ENCODE measurements at places on chromosomes 7 and 10.

DNA sequence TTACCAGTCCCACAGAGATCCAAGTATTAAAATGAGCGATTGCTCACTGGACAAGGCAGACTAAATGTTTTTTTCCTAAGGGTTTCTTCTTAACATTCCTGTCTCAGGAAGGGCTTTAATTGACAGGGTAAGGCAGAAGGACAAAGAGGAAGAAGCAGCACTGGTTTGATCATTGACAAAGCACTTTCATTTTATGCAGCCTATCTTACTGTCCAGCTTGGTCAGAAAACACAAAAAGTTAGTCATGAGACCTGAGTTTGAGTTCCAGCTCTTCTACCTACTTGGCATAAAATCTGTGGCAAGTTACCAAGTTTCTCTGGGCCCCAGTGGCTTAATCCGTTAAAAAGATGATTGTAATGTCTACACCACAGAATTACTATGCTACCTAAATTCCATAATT lies 458.5 kb downstream of the GFRA1 start:
- no peak for DNase-seq

GRCh38 chr7:145360511-145361100 lies 524.8 kb upstream of the TPK1 start:
- no peak for DNase-seq

GRCh38 chr7:140667476-140667875 lies 5.3 kb upstream of the ADCK2 start:
- DNase-seq: peak; percentile 24

DNA sequence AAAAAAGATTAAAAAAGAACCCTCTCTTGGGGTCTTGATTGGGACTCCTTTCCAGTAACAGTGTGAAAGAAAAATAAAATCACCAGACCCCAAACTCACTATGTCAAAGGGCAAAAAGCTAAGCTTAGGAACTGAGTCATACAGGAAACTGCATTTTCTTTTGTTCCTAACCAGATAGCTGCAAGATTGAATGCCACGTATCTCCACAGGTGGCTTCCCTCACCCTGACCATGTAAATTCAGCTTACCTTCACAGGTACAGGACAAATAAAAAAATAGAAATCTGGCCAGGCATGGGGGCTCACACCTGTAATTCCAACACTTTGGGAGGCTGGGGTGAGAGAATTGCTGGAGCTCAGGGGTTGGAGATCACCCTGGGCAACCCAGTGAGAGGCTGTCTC lies 32.5 kb upstream of the EIF4H start:
- DNase-seq: no peak

DNA sequence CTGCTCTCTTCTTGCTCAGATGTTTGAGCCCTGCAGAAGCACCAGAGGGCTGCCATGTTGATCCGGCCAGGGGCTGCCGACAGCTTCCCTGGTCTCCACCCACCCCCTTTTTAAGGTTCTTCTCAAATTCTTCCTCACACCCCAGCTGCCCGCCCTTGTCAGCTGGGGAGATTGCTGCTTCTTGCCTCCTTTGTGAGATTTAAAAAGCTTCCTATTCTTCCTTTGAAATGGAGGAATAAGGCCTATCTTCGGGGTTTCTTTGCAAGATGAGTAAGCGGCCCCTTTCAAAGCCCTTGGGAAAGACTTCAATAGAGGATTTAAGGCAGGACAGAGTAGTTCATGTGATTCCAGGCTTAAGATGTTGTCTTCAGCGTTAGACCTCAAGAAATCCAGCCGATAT lies 211.9 kb upstream of the SHH start:
- no peak for DNase-seq

DNA sequence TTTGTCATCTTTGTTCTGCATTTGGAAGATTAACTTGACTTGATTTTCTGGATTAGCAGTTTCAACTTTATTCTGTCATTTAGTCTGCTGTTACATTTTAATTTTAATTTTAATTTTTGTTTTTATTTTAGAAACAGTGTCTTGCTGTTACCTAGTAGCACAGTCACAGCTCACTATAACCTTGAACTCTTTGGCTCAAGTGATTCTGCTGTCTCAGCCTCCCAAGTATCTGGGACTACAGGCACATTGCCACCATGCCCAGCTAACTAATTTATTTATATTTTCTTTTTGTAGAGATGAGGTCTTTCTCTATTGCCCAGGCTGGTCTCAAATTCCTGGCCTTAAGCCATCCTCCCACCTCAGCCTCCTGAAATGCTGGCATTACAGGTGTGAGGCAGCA lies 35.3 kb downstream of the PALS2 start:
- DNase-seq: no peak

DNA sequence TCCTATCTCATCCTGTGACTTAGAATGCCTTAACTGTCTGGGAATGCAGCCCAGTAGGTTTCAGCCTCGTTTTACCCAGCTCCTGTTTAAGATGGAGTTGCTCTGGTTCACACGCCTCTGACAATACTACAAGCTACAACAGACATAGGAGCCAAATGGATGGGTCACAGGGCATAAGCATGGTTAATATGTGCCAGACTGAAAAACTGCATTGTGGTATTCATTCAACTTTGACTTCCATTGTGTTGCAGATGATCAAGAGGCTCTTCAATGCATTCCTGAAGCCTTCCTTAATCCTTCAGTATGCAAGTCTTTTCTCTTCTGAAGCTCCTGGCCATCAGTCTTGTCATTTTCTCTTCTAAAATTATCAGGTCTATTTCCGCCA lies 20.3 kb upstream of the RNF32 start:
- DNase-seq: no peak

GRCh38 chr10:99743841-99744240 lies 11.8 kb downstream of the CUTC start:
- DNase-seq: peak; percentile 43

DNA sequence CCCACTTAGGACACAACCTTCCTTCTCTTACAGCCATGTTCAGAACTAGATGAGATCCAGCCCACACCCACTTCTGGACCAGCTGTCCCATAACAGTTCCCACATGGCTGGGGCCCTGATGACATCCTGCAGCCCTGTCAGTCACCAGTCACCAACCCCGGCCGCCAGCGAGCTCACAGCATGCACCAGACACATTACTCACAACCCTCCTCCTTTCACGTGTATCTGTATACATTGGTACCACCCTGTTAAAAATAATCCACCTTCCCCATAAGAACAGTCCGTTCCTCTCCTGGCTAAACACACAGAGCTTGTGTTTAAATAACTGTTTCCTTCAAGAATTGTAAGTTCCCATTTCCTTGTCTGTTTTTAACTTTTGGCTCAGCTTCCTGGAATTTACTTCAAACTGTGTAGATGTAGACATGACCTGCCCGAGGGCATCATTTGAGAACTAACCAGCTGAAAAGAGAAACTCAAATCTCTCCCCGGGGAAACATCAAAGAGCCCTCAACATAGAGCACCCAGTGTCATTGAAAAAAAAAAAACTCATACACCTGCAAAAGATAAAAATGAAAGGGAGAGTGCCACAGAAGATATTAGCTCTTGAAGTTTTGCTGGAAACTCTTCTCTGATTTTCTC lies 26.0 kb upstream of the PRLHR start:
- DNase-seq: peak; percentile 9

DNA sequence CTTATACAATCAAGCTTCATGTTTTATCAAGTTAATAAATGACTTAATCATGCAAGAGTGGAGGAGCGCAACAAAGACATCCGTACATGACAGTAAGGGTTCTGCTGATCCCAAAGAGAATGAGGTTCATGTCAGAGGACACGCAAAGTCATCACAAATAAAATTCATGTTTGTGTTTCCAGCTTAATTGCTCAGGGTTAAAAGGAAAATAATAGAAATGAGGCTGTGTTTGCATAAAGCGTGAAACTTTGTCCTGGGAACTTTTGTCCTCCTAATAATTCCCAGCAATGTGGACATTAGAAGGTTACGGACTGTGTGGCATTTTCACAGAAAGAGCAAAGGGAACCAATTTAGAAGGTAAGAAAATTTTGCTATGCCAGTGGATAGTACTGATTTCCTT lies 237.3 kb downstream of the INHBA start:
- DNase-seq: no peak

DNA sequence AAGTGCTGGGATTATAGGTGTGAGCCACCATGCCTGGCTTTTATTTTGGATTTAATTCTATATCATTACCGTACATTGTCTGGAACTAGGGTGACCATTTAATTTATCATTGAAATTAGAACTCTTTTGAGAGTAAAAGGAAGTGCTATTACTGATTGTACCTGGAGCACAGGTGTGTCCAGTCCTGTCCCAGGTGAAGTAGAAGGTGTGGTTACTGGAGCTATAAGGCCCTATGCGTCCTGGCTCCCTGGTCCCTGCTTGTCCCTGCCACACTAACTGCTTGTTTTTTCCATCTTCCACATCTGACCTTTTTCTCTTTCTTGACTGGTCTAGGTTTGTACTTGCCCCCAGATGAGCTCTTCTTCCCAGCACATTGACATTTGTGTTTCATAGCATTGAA lies 147.0 kb downstream of the PPP1R9A start:
- no peak for DNase-seq

DNA sequence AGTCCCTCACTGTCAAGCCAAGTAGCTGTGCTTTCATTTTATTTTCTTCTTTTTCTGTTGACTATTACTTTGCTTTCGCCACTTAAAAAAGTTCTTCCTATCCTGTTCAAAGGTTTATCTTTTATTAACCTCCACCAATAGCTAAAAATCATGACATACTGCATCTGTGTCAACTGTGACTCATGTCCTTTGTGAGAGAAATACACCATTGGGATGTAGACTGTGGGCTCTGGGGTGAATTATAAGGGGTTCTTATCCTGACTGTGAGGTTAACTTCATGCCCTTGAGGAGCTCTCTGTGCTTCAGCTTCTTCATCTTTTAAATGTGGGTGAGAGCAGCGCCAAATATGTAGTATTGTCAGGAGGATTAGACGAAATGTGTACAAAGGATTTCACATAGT lies 71.9 kb upstream of the ANKRD30A start:
- no peak for DNase-seq

DNA sequence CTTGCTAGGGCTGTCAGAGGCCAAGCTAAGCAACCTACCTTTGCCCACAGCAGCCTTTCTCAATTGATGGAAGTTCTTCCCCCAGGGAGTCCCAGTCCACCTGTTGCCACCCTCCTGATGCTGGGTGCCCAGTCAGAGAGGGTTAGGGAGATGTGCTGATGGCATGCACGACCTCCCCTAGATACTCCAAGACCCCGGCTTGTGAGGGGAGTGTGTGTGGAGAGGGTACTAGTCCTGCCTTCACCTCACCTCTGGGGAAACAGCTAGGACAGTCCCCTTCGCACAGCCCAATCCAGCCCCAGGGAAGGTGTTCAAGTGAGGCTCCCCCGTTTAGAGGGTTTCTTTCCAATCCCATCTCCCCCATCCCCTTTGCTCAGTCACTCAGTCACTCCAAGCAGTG lies 1.3 kb upstream of the UNC5B start:
- DNase-seq: no peak

- DNase-seq: no peak
Observed at GRCh38 chr7:94738071-94738470, 82.1 kb upstream of the SGCE start.

- DNase-seq: no peak
Observed at GRCh38 chr10:53406532-53406931, 633.9 kb upstream of the MBL2 start.

GRCh38 chr10:97780841-97781617 lies 9.2 kb upstream of the SFRP5 start:
- DNase-seq: no peak

DNA sequence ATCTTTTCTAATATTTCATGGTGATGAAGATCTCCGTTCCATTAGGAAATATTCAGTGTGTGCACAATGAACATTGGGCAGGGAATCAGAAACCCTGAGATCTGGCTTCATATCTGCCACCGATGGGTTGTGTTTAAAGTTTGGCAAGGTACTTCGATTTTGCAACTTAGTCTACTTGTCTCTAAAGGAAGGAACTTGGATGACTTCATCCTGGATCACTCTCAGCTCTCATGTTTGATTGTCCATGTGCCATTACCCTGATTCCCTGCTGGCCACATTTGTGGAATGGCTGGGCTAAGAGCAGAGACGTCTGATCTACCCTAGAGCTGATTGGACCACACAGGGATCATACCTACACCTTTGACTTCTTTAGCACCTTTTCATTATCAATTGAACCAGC lies 177.0 kb upstream of the KMT2E start:
- no peak for DNase-seq

DNA sequence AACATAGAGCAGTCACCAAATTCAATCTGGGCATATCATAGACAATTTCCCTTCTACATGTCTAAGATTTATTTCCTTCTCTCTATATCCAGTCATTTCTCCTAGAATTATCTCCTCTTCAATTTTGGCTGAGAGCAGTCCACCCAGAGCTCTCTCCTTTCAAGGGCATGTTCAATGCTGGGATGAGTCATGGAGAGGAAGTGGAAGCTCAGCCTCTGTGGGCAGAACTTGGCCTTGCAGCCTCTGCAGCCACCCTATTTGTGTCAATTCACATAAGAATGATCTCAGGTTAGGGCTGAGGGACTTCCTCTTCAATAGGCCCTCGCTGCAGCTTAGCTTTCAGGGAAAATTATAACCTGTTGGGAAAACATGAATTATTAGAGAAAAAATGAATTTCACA lies 560.8 kb downstream of the POM121L12 start:
- no peak for DNase-seq

- DNase-seq: peak; percentile 75
Observed at GRCh38 chr7:108716783-108717182, 147.1 kb downstream of the DNAJB9 start.

DNA sequence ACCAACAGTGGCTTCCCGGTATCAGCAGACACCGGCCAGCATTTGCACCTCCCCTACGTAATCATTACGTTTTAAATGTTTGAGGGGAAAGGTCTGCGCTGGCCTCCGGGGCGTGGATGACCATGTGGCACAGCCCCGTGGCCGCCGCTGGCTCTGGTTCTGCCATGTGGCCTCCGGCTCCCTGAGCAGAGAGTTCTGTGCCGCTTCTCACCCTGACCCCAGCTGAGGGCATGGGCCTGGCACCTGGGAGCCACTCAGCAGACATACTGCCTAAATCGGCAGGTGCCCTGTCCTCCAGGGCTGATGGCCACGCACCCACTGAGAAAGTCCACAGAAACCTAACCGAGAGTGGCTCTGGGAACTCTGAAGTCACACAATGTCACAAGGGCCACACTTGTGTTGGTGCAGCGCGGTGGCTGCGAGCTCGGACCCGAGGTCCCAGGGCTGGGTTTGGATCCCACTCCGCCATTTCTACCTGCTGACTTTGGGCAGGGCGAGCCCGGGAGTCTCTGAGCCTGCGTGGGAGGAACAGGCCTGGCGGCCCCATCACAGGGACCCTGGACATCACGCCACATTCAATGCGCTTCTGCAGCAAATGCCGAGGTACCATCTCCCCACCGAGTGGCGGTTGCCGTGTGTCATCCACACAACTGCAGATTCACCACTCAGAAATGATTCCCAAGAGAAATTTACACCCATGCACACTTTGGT lies 25.3 kb downstream of the CFAP46 start:
- DNase-seq: no peak

DNA sequence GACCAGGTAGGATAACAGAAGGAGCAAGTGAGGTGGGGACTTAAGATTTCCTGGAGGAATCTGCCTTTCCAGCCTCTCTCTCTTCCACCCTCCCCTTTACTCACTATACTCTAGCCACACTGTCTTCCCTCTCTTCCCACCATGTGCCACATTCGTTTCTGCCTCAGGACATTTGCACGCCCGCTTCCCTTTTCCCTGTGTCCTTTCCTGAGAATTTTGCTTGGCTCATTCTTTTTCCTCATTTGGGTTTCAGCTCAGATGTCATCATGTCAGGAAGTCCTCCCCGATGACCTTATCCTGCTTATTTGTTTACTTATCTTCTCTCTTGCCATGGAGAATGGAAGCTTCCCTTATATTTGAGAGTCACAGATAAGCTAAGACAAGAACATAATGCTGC lies 363.8 kb downstream of the PRPF18 start:
- DNase-seq: peak; percentile 49

GRCh38 chr7:112386619-112387018 lies 63.6 kb upstream of the IFRD1 start:
- no peak for DNase-seq
